ENCODE measurements at places on chromosomes 12 and 14. TPM values are rescaled to one million over a fixed set of nuclear protein-coding genes. Genes with fewer than 3 reads are reported as not detected.

KRT73 gene
- not detected for total RNA-seq

ADAM21 gene
- 0.37 TPM for total RNA-seq

ART4 gene
- 6.5 TPM for total RNA-seq

MYH6 gene
- not detected for total RNA-seq

IFNG-AS1 gene
- not detected for total RNA-seq

PLA2G1B gene
- not detected for total RNA-seq

SOX5 gene
- 6.2 TPM for total RNA-seq

TPH2 gene
- not detected for total RNA-seq

KLHL33 gene
- 0.05 TPM for total RNA-seq

ETFBKMT gene
- 2.0 TPM for total RNA-seq

Measured in smooth muscle cell of the umbilical artery (primary cell).